Right renal cortex interstitium (tissue), 3 donors: ENCODE measurements at places on chromosomes 3 and 15.

DNA sequence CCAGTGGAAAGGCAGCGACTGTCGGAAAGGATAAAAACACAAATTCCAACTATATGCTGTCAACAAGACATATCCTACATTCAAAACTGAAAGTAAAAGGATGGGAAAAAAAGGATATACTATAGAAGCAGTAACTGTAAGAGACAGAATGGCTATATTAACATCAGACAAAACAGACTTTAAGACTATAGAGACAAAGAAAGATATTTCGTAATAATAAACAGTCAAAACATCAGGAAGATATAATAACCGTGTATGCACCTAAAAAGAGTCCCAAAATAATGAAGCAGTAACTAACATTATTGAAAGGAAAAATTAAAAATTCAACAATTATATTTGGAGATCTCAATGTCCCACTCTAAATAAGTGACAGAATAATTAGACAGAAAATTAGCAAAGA lies 48.2 kb downstream of the ZNF148 start:
- no peak for DNase-seq

- no peak for DNase-seq
Observed at GRCh38 chr3:50350527-50351322, at the start of the genes CYB561D2 and NPRL2. CYB561D2 (plus strand) TSS chr3:50350862; CDS start chr3:50351434, 572 bp downstream. NPRL2 (minus strand) TSS chr3:50350775; CDS start chr3:50350652, 123 bp downstream.

GRCh38 chr15:25761971-25762662 lies 101.0 kb downstream of the ATP10A start:
- no peak for DNase-seq

- no peak for DNase-seq
Observed at GRCh38 chr3:37054370-37054769, 61.1 kb downstream of the MLH1 start.

- no peak for DNase-seq
Observed at GRCh38 chr15:60162251-60162967, 158.3 kb downstream of the FOXB1 start.

- DNase-seq: no peak
Observed at GRCh38 chr15:93900476-93901400, 330.6 kb upstream of the MCTP2 start.

DNA sequence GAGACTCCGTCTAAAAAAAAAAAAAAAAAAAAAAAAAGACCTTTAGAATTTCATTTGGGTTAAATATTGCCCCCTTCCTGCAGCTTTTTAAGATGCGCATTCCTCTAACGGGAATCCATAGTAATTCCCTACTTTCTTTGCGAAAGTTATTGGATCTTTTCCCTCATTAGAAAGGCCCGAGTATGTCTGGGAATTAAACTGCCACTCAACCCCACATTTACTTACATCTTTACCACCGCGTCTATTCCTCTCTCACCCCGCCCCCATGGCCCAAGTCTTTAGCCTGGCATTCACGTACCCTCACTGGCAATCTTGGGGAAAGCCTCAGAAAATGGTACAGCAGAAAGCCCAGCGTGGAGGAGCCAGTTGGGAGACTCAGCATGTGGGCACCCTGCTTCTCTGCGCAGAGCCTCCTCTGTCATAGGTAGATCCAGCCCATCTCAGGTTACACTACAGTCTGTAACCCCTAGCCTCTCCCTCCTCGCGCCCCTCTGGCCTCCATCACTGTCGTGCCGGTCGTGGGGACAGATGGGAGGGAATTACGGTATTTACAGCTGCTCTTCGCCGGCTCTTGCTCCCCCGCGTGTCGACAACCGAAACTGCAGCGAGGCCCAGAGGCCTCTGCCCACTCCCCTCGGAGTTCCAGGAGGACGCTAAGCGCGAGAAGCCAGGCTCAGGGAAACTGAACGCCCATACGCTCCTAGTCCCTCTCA lies 6.4 kb upstream of the ANKDD1A start:
- peak; percentile 45 for DNase-seq

- no peak for DNase-seq
Observed at GRCh38 chr15:95615436-95615835, 715.1 kb upstream of the NR2F2 start.

- no peak for DNase-seq
Observed at GRCh38 chr3:71680603-71681002, 44.6 kb downstream of the EIF4E3 start.

- DNase-seq: no peak
Observed at GRCh38 chr15:68833700-68834331, 13.1 kb upstream of the ANP32A start.

DNA sequence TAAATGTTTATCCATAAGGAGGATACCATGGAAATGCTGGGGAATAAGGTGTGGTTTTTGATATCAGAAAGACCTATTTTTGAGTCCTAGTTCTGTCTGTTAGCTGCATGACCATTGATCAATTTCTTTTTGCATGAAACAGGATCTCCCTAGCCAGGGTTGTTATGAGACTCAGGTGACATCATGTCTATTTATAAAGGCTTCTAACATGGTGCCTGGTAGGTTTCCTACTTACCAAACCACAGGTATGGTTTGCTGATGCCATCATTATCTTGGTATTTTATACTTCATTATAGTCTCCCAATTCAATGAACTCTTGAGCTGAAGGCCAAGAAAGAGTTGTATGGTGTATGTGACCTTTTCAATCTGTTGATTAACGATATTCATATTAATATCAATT lies 144.0 kb downstream of the CLSTN2 start:
- DNase-seq: no peak

GRCh38 chr3:55923626-55924025 lies 436.5 kb upstream of the WNT5A start:
- DNase-seq: no peak

DNA sequence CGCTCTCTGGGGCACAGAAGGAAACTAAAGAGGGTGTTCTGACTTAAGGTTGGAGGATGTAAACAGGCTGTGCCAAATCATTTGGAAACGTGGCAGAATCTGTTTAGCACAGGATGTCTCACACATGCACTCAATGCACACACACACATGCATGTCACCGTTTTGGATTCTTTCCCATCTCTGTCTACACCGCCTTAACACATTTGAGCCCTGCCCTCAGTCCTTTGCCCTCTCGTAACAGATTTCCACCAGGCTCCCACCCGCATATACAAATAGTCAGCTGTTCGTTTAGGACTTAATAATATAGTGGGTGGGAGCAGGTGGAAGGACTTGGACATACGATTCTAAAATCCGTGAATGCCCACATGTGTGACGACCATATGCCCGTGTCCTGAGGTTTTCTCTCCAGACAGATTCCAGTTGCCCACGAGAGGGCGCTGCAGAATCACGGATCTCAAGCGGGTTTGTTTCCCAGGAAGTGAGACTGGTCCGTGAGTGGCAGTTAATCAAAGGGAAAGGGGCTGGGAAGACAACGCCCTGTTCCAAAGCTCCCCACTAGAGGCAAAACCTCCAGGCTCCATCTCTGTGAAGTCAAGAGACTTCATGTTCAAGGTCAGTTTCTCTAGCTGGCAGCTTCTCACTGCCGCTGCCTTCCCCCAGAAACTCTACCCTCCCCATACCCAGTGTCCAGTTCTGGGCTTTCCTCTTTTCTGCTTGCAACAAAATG lies 44.5 kb downstream of the NOX5 start:
- peak; percentile 83 for DNase-seq

- no peak for DNase-seq
Observed at GRCh38 chr15:101181349-101181748, 70.5 kb downstream of the CHSY1 start.

DNA sequence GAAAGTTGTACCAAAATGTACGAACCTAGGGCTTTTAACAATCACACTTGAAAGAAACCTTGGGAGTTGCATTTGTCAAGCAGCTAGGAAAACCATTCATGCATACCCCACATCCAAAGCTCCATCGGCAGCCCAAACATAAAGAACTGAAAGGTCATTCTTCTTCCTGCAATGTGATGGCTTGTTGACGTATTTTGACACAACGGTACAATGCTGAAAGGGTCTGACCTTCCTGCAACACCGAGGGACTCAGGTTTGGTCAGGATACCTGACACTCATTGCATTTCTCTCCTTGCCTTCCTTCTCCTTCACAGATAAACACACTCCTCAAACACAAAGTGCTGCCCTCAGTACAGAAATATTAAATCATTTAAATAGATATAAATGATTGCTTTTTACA lies 145.5 kb downstream of the CDIN1 start:
- no peak for DNase-seq

DNA sequence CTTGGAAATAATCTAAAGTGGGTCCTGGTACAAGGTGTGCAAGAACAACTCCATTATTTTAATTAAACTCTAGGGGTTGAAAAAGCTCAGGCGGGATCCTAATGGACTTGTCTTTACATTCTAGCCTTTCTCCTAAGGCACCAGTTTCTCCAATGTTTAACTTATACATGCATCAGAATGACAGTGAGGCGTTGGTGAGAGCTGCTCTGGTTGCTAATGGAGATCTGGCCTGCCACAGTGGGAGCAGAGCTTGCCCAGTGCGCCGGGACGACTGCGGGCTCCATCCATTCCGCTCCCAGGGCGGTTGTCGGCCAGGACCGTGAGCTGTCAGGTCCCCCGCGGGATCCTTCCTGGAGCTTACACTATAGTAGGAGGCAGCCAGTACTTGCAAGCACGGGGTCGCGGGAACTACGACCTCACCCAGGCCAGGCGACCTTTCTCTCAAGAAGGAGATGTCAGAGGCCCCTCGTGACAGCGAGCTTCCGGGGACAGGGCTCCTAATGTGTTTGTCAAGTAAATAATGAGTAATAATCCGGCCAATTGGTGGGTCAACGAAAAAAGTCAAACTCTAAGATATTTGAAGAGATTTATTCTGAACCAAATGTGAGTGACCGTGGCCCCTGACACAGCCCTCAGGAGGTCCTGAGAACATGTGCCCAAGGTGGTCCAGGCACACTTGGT lies 991 bp upstream of the HIGD1A start:
- DNase-seq: no peak

- no peak for DNase-seq
Observed at GRCh38 chr3:35028157-35028556, 611.2 kb upstream of the ARPP21 start.

- no peak for DNase-seq
Observed at GRCh38 chr3:165820671-165821123, 16.5 kb downstream of the BCHE start.

- no peak for DNase-seq
Observed at GRCh38 chr3:123148772-123149171, 53.0 kb upstream of the SEC22A start.

GRCh38 chr3:11582191-11582968 lies 61.3 kb downstream of the VGLL4 start:
- DNase-seq: peak; percentile 81

DNA sequence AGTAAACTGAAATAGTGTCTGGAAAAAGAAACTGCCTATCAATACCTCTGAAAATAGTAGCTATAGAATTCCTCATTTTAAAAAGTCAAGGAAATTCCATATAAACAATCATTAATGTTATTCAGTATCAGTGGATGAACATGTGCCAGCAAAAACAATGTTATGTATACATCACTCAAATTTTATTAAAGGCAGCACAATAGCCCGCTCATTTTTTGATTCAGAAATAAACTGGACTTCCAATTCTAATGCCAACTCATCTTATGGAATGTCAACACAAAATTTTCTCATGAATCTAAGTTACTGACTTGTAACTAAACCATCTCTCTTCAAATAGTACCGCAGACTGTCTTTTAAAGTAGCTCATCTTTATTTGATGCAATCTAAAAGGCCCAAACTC lies 19.0 kb downstream of the THBS1 start:
- no peak for DNase-seq

GRCh38 chr15:98782801-98783200 lies 134.5 kb downstream of the IGF1R start:
- no peak for DNase-seq

DNA sequence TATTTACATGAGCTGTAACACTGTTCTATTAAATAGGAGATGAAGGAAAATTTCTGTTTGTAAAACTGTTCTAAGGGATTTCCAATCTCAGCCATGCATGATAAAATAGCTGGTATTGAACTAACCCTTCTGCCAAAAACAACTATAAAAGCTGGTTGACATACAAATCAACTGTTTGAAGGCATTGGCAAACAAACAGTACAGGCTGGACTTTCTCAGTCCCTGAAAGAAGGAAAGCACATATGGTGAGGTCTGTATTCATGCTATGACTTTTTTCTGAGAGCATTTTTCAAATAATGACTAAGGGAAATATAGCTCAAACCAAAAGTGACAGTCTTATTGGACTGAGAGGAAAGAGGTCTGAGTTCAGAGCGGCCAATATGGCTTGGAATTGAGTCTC lies 117.0 kb upstream of the CCDC54 start:
- no peak for DNase-seq
